Erythroblast (primary cell): ENCODE measurements at places on chromosomes 6 and 20.

DNA sequence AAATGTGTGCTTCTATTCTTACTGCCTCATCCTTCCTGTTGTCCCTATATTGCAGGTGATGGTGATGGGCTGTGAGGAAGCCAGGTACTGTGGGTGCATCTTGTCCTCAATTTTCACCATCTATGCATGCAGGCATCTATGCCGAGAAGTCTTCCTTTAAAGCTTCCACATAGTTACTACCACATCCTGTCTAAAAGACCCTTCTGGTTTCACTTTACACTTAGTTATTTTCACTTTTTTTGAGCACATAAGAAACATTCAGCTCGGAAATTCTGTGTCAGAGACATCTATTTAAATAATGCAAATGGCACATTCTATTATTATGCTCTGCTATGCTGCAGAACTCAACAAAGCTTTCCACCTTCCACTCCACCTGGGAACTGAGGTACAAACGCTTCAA is 28.2 kb upstream of the FABP7 start:
- DNase-seq: no peak

DNA sequence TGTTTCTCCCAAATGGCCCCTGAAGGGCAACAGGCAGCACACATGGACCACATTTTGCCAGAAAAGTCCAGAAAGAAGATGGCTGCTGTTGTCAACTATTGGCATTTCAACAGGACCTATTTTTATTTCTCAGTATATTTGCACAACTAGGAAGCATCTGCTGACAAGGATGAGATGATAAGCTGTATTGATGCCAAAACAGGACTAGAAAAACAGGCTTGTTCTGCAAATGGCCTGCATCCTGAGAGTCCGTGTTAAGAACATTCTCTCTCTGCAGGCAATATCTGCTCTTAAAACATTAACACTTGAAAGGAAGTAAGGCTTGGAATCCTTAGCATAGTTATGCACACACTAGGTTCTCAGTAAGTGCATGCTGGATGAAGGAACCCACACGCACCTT is 283.7 kb downstream of the ESR1 start:
- DNase-seq: no peak

GRCh38 chr6:496649-497048 is 105.1 kb downstream of the IRF4 start:
- DNase-seq: no peak

DNA sequence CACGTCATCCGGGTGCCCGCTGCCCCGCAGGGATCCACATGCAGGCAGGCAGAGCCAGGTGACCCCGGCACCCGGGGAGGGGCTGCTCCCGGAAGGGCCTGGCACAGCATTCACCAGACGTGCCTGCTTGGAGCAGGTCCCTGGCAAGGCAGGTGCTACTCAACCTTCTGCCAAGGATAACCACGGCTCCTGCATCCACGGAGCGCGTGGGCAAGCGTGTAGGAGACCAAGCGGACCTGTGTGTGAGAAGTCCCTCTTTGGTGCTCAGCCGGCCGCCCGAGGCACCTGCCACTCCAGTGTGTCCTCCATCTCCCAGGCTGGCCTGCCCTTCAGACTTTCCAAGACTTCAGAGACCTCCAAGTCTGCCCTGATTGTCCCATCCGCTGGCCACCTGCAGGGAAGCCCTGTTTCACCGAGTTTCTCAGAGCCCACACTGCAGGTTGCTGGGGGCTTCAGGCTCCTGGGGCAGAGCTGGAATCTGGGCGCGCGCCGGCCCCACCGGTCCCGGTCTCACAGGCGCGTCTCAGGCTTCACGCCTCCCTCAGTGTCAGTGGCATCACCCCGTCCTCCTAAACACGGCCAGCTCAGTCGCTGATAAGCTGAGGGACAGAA is 124.3 kb downstream of the DLL1 start:
- no peak for DNase-seq

DNA sequence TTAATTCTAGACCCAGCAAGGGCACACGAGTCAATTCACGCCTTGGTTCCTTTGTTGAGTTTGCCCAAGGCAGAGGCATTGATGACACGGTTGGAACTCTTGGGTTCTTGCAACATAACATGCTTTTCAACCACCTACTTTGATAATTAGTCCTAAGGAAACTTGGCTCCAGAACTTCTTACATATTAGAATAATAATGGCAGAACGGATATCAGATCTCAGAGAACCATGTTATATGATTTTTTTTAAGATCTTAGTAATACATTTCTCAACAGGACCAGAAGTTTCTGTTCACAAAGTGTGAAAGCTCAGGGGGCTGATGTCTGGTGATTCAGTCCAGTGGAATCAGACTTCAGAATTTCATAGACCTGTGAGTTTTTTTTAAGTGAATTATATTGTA is 19.2 kb downstream of the SPTLC3 start:
- no peak for DNase-seq

DNA sequence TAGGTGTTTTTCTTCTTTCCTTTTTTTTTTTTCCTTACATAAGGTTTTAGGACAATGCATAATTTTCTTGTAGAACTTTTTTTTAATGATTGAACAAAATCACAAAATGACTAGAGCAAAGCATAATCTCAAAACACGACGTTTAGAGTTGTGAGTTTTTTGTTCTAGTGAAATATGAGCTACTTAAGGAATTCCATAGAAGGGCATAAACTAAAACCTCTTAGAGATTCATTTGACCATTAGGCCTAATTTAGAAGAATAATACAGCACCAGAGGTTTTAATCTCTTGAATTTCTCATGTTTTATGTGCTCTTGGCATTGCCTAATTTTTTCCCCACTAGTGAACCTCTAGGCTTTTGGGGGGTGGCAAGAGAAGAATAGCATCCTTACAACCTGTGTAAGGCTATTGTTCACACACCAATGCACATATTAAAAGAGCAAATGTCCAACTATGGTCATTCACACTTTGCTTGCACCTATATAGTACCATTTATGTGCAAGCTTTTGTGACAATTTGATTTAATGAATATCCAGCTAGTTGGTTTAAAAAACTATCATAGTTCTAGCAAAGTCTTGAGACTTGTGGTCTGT is 44.6 kb downstream of the HMGN3 start:
- DNase-seq: no peak

GRCh38 chr20:34704177-34705007 is at the start of gene TP53INP2:
Gene TP53INP2 (plus strand): TSS chr20:34704344. CDS start chr20:34708740, 4,396 bp downstream.
- DNase-seq: peak; percentile 97

GRCh38 chr6:4647414-4648365 is 128.5 kb upstream of the CDYL start:
- peak; percentile 76 for DNase-seq
